ENCODE measurements at places on chromosomes 1 and 21.

DNA sequence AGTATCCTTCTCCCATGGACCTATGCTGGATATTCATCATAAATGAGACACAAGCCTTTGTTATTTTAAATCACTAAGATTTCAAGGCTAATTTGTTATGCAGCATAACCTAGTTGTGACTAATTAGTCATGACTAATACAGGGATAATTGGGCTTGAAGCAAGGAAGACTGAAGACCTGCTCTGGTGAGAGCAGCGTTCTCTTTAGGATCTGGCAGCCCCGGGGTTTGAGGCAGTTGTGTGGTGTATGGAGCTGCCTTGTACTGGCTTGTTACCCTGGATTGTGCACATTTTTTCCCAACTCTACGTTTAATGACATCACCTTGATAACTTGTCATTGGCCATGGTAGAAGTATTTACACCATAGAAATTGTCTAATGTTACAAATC lies 25.7 kb upstream of the SPAG17 start:
- no peak for DNase-seq

DNA sequence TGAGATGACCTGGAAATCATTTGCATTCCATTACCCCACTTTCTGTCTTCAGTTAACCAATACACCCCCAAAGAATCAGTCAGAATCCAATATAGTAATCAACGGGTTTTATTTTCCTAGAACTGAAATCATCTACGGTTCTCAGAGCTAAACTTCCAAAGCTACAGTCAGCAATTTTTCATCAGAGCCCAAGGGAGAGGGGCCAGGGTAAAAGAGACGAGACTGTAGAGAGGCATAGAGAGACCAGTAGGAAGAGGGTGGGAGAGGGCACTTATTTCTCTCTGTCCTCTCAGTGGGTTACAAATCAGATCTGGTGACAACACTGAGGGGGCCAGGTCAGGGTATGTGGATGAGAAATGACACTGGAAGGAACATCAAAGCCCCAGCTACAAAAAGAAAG lies 1.1 kb upstream of the MRPL24 start:
- DNase-seq, result no peak

DNA sequence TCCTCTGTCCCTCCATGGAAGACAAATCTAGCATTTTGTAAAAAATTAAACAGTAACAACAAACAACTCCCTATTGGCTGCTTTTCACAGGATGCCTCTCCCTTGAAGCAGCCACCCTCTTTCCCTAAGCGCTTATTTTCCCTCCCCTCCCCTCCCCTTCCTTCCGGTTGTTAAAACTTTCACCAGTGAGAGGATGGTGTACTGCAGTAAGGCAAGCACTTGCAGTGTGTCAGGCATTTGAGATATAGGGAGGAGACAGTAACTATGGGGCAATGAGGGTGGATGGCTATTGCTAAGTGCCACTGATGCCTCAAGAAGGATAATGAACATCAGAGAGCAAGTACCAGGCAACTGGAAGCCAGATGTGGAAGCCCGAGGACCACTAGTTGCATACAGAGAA lies 19.1 kb upstream of the KIAA1614 start:
- DNase-seq, result no peak

DNA sequence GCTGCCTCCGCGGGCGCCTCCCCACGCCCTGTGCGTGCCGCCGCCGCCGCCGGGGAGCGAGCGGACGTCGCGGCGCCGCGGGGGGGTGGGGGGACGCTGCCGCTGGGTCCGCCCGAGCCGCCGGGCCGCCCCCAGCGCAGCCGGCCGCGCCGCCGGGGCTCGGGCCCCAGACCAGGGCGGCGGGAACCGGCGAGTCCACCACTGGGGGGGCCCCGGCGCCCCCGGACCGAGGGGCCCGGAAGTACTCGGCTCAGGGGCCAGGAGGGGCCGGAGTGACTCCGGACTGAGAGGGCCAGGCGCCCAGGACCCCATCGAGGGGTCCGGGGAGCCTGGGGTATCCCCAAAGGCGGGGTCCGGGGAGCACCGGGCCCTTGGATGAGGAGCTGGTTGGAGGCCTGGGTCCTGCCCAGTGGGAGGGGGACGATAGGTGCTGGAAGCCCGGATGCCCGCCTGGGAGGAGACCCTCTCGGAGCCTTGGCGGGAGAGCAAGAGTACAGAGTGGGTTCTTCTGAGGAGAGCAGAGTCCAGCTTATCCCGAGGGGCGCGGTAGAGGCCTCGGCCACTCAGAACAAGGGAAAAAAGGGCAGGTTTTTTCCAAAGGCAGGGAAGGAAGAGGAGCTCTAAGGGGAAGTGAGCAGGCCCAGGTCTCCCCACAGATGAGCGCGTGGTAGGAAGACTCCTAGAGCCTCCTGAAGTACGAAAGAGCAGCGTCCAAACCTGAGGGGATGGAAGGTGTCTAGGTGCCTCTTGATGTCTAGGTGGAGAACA lies 556 bp downstream of the GMEB1 start:
- DNase-seq, result no peak

- no peak for DNase-seq
These were observed 52.0 kb downstream of the TOMM20 start for GRCh38 chr1:235076504-235077162.
